ENCODE measurements at places on chromosomes 7 and 10.

DNA sequence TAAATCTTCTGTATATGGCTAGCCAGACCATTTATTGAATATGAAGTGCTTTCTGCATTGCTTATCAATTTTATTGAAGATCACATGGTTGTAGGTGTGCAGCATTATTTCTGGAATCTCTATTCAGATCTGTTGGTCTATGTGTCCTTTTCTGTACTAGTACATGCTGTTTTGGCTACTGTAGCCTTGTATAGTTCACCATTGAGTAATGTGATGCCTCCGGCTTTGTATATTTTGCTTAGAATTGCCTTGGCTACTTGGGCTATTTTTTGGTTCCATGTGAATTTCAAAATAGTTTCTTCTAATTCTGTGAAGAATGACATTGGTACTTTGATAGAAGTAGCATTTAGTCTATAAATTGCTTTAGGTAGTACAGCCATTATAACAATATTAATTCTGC, 1187.2 kb downstream of the XPNPEP1 start:
- DNase-seq = no peak

DNA sequence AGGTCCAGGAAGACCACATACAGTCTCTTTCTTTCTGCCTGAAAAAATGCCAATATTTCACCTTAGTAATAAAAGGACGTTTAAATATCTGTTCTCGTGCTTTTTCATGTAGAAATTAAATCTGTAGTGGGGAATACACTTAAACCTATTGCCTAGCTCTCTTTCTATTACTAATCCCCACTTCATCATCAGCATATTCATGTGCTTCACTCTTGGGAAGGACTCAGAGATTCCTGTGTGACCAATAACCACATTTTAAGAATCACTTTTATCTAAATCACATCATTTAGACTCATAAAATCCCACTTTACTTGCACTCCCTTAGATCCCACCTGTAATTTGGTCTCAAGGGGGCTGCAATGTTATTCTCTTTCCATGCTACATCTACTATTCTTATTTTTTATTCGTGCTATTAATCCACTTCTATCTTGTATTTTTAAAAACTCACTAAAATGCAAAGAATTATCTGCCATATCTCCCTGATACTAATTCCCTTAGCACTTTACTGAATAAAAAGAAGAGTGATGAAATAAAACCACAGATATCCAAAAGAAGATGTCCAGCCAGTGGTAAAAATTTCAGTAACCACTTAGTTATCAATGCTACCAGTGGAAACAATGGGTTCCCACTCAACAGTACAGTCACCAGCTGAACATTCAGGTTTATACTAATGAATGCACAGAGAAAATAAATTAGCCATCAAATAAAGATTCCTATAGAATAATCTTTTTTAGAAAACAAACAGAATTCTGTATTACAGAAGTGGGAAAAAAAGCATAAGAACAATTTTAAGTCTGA, 102.1 kb downstream of the PPP1R17 start:
- DNase-seq = no peak

DNA sequence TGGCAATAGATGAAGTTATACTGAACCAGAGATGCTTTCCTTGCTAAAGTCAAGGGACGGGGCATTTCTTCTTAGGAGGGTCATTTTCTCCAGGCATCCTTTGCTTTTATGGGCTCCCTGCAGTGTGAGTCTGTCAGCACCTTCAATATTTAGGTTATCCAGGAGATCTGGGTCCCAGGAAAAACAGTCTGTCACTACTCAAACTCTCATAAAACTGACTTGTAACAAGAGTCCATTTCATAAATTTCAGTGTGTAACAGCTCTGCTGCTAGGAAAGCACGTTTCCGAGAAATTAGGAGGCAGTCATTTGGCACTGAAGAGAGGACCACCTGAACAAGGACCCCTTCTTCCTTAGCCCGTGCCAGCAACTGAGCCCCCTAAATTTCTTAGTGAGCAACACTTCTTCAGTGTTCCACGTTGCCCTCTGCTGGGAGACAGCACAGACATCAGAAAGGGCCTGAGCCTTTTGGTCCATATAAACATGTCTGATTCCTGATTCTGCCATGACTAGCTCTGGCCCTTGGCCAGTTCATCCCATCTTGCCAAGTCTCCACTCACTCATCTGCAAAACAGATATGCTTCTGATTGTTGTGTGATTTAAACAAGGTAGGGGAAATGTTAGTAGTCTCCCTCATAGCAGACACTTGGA, 7.2 kb downstream of the GCC1 start:
- DNase-seq = no peak

DNA sequence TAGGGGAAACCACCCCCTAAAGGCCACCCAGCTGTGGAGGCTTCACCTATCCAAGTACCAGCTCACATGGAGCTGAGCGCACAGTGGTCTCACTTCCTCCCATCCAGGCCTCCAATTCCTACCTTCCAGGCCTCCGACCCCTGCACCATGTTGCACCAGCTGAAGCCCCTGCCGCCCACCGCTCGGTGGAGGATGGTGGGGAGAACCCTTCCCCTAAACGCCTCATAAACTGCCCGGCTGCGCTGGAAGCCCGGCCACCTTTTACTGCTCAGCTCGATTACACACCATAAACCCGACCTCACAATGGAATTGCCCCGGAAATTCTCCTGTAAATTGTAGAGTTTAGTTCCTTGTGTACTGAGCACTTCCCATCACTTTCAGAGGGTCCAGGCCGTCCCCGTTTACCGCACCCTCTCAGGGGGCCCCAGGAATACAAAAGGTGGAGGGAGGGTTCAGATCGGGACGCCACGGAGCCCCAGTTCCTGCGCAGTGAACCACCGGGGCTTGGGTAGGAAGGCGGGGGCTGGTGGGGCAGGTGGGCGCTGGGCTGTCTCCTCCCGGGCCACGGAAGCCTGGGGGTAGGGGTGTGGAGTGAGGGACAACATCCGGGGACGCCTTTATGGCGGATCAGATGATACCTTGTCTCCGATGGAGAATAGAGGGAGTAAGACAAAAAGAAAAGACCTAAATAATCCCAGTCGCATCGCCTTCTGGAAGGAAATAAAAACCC, 1.4 kb upstream of the HOXA7 start:
- DNase-seq = no peak

DNA sequence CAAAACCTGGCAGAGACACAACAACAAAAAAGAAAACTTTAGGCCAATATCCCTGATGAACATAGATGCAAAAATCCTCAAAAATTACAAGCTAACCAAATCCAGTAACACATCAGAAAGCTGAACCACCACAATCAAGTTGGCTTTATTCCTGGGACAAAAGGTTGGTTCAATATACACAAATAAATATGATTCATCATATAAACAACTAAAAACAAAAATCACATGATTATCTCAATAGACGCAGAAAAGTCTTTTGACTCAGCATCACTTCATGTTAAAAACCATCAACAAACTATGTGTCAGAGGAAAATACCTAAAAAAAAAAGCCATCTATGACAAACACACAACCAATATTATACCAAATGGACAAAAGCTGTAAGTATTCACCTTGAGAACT, 283.5 kb downstream of the THSD7A start:
- DNase-seq = no peak

- no peak for DNase-seq
These were observed 90.3 kb upstream of the ZNF438 start for GRCh38 chr10:31121757-31122577.

DNA sequence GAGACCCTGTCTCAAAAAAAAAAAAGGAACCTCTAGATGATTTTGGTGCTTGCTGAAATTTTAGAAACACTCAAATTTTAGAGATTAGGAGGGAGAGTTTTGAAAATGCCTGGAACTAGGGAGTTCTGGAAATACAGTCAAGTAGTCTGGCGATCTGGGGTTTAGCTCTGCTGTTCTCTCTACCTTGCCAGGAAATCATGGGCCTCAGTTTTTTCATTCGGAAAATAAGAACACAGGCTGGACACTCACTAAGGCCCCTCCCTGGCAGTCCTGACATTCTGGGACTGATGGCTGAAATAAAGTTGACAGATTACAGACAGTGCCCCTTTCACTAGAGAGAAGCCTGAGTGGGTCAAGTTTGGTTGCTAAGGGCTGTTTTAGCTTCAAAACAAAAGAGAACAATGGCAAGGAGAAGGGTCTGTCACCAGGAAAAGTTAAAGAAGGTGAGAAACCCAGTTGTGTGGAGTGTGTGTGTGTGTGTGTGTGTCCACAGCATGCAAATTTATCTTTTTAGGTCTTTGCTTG, 25.0 kb upstream of the CALN1 start:
- DNase-seq = no peak

DNA sequence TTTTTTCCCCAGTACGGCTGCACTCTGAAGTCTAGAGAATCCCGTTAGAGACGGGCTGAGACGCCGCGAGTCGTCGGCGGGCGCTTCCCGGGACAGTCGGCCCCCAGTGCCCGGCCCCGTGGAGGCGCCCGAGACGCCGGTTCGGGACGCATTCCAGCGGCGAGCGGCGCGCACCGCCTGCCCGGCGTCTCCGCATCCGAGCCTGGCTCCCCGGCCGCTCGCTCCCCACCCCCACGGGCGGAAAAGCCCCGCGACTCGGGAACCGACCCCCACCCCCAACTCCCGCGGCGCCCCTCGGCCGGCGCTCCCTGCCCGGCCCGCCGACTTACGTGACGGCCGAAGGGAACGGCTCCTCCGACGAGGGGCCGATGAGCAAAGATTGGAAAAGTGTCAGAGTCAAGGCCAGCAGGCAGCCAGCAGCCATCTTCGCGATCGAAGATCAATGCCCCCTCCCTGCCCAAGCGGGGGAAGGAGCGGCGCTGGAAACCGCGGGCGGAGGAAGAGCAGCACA, 486 bp downstream of the CACNA2D1 start:
- DNase-seq = no peak

DNA sequence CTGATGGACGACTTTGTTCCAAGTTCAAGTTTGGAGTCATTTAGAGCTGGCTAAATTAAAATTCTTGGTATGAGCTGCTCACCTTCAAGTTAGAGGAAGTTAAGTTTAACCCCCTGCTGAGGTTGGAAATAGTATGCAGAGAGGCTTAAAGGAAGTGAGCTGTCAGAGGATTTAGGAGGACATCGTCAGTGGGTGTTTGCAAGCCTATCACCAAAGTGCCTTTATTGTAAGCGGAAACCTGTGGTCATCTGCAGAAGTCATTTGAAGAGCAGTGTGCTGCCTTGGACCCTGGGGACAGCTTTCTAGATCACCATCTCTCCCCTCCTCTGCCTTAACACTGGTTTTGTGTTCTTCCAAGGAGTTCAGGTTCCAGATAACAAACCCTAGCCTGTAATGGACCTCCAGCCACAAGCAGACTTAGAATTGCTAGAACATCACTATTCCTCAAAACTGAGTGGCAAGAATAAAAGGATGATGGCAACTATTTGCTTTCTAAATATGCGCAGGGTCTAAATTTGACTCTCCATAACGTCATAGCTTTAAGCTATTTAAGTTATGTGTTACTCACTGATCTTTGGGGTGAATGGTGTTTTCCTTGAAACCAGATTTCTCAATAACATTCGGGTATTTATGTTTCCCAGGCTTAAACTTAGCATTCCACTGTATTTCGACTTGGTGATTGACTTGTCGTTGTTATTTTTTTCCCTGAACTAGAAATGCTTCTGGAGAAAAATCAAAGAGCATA, 93.4 kb downstream of the SLC39A12 start:
- DNase-seq = no peak

DNA sequence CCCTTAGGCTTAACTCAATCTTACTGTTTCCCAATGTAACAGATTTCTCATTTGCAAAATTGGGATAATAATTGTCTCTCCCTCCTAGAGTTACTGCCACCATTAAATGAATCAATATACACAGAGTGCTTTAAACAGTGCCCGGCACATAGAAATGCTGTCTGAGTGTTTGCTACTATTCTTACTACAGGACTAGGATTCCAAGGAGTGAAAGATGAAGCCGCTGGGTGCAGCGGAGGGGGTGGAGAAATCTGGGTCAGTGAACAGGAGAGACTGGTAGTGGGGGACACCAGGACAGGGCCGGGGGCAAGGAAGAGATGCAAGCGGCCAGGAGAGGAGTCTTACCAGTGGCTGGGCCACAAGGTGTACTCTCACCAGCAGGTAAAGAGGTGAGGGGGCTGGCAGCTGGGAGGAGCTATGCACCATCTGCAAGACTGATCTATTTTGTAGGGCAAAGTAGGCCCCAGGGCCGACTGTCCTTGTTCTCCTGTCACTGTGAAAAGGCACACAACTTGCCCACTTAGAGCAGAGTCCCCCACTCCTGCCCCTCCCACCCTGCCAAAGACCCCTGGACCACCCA, 18.5 kb upstream of the PRRT4 start:
- no peak for DNase-seq

DNA sequence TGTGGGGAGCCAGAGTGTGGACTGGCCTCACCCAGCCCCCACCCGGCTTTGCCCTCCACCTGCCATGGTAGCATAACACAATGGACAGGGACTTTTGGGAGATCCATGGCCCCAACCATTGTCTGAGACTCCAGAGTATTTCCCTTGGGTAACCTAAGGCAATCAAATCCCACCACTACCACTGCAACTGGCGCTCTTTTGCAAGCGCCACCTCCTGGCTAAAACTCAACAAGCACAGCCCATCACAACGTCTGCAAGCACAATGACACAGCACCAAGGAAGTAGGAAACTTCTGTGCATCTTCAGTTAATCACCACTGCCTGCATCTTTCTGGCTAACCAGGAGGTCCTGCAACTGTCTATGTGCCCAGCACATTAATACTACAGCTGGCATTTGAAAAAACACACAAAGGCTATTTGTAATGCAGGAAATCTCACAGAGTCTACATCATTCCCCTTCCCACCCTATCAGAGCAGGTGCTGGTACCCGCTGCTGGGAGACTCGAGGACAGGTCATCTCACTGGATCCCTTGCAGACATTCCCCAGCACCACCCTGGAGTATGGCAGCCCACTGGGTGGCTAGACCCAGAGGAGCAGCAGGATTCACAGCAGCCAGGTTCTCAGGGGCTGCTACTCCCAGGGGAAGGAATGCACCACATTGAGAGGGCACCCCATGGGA, 27.7 kb downstream of the ANKRD26 start:
- no peak for DNase-seq

DNA sequence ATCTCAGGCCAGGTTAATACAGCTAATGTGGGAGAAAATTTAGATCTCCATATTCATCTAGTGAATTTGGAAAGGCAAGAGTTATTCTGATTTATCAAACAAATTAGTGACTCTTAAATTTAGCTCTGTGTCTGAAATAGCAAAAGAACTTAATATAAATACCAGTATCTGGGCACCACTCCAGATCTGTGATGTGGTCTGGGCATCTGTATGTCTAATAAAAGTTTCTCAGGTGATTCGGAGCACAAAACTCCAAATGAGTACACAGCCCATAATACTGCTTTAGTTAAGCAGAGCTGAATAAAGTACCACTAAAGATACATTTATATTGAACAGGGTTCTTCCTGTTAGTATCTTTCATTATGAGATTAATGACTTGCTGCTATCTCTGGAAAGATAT, 261.4 kb downstream of the BAMBI start:
- no peak for DNase-seq

DNA sequence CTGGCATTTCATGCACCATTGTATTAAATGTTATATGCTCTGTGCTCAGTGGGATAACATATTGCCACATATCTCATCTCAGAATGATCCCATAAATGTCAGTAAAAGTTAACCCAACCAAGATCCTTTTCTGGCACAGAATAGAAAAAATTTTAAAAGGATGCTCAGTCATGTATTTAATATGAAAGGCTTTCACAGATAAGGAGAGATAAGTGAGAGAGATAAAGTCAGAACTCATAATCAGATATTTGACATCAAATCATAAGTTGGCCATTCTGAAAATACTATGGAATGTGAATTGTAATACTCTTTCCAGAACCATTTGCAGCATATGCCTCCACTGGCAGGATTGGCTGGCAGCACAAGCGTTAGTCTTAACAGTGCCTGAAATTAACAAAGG, 38.5 kb downstream of the PLEKHA8 start:
- DNase-seq = no peak

Data from stimulated activated CD8-positive, alpha-beta memory T cell treated with anti-CD3 and anti-CD28 coated beads, Interleukin-2, amount 100 ng/mL, for 48 hours (primary cell).